ENCODE measurements at places on chromosomes 13 and 19.

DNA sequence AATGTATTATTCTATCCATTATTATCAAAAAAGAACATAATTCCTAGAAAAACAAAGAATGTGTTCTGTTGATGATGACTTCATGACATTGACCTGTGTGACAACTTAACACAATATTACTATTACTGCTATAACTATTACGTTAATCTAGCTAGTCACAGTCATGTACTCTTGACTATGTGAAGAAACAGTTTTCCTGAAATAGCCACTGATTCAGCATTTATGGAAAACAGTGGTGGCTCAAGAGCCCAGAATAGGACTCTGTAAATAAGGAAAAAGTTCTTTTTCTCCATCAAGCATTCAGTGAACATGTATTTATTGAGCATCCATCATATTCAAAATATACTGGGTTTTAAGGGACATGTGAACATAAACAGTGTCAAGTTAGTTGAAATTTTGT is 93.5 kb downstream of the COG6 start:
- no peak for DNase-seq

- DNase-seq, result no peak
Observed at GRCh38 chr19:17159466-17160393, 55.4 kb upstream of the USE1 start.

DNA sequence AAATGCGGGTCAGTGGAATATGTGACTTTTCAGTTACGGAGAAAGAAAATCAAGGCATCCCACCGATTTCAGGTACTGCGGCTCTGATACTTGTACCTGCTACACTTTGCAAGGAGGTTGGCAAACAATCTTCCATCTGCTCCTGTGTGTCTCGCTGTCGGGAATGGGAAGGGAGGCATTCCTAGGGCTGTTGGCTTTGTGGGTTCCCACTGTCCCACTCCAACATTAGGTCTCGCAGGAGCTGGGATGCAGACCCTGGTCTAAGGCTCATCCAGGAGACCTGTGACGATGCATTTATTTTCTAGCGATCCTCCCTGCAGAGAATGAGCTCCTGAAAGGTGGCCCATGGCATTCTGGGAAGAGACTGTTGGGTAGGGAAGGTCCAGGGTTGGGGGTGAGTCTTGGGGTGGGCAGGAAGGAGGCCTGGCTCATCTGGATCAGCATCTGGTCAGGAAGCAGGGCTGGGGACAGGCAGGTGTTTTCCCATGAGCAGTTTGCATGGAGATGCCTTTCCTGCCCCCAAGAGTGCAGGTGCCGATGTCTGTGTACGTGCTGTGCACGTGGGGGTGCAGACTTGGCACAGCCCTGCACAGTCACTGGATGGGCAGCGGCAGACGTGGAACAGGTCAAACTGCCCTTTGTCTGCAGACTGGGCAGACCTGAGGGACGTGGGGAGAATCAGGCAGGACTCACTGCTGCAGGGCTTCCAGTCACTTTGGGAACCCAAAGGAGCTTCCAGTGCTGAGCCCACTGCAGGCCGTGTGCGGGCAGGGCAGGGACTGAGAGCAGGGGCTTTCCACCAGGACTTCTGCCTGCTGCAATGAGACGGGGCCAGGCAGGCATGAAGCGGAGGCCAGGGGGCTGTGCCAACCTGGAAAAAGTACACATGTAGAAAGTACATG is 152.4 kb downstream of the TEX29 start:
- no peak for DNase-seq

DNA sequence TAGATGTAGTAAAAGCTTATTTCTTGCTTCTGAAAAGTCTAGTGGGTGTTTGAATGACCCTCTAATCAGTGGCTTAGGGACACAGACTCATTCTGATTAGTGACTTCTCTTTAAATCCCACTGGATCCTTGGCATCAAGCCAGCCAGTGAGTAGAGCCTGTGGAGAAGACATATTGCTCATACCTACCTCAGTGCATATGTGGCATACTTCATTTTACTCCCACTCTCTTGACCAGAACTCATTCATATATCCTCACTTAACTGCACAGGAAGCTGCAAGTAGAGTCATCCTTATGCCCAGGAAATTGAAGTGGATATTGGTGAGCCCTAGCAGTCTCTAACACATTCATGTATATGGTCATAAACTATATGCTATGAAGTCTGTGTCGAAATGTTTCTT is 148.3 kb downstream of the PDS5B start:
- no peak for DNase-seq

- DNase-seq, result no peak
Observed at GRCh38 chr13:98981369-98982080, 3.7 kb upstream of the DOCK9 start.

DNA sequence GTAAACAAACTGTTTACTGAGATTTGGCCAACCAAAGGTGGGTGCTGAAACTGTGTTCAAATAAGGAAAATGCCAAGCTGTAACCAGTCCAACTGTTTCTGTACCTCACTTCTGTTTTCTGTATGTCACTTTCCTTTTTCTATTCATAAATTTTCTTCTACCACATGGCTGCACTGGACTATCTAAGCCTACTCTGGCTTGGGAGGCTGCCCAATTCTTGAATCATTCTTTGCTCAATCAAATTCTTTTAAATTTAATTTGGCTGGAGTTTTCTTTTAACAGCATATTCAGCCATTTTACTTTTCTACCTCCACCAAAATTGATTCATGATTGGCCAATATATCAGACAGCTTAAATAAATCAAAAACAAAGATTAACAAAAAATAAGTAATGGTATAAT is 1575.5 kb upstream of the SPRY2 start:
- no peak for DNase-seq

DNA sequence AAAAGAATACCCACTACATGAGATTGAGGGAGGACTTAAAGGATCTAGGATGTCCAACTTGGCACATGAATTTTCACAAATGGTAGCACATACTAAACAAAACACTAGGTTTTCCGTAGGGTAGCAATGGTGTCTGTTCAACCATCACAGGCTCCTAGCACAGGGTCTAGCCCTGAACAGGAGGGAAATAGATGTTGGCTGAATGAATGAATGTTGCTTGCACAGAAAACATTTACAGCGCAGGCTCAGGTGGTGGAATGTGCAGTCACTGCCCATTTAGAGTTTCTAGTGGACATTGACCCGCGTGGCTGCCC is 1.9 kb upstream of the MYCBP2 start:
- no peak for DNase-seq

- no peak for DNase-seq
Observed at GRCh38 chr19:28242317-28242927, 970.5 kb downstream of the UQCRFS1 start.

DNA sequence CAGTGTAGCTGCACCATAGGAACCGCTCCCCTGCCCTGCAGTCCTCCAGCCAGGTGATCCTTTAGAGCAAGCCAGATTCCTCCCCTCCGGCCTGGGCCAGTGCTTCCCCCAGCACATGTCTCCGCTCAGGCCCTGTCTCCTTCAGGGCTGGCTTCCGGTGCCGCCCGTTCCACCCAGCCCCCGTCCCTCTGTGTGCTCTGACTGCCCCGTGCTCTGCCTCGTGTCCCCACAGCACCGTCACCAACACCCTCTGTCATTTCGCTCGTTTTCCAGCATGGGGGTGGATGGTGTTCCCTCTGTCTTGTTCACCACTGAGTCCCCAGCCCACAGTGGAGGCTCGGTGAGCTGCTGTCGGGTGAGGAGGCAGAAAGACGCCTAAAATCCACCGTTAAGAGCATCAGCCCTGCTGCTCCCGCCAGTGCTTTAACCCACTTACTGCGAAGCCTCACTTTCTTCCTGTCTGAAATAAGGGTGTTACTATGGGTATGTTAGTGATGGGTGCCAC is 54.5 kb downstream of the TSSK6 start:
- no peak for DNase-seq

GRCh38 chr19:35000647-35001501 is 751 bp downstream of the GRAMD1A start:
- DNase-seq, result no peak

DNA sequence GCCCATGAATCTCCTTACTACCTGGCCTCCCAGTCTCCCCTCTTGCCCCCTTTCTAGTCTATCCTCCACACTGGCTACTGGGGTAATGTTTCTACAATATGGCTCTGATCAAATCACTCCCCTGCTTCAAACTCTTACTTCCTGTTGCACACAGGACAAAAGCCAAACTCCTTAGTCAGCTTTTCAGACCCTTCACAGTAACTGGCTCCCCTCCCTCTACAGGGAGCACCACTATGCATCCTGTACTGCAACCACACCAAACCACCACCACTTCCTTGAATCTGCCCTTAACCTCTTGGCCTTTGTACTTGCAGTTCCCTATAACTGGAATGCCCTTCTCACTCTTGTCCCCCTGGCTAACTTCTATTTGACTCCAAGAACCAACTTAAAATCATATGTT is 32.2 kb downstream of the DEDD2 start:
- no peak for DNase-seq

GRCh38 chr19:16886305-16886880 is 2.4 kb upstream of the F2RL3 start:
- no peak for DNase-seq

GRCh38 chr13:78410847-78411246 is 192.5 kb downstream of the POU4F1 start:
- DNase-seq, result no peak

GRCh38 chr19:36331353-36332228 is 47.4 kb downstream of the ZFP14 start:
- peak; percentile 26 for DNase-seq

- DNase-seq, result no peak
Observed at GRCh38 chr13:96492766-96493165, 402.9 kb downstream of the HS6ST3 start.

GRCh38 chr13:57640607-57641006 is 9.1 kb downstream of the PCDH17 start:
- no peak for DNase-seq

DNA sequence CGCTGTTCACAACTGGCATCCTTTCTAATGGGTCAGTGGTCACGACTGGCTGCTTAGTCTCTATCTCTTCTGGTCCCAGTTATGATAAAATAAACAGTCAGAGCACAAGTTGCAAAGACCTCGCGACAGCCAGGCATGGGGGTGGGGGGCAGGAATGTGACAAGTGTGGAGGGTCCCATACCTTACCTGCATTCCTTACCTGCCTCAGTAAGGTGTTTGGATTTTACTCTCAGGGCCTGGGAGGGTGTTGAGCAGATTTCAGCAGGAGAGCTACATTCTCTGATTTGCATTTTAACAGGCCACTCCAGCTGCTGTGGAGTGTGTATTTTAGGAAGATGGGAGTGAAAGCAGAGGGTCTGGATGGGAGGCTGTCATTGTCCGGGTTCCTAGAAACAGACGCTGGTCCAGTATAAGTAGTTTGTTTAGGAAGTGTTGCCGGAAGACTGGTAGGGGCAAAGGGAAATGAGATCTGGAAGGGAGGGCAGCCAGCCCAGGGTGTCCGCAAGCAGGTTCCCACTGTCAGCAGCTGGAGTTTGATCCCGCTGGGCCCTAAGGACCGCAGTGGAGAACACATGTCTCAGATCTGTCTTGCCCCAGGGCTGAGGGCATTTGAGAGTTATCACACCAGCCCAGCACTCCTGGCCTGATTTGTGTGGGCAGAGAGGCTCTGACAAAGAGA is 920.0 kb downstream of the UQCRFS1 start:
- DNase-seq, result no peak

DNA sequence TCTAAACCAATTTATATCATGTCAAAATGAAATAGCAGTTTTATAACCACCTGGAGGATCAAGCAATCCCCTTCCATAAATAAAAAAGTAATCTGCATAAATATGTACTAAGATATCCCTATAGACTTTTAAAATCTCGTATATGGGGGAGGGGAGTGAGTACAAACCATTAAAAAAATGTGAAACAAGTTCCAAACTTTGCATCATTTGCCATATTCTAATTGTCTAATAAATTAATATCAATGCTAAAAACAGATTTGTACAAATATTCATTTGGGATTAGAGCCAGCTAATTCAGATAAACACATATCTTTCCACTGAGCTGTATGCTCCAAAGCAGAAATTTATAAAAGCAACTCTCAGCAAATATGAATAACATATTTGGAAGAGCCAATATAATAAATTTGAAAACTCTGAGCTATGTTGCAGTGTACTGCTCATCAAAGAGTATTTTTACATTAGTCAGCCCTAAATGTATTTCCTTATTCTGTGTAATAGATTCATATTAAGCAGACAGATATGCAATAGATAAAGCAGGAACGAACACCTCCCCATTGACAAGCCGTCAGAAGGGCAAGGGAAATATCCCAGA is 970.2 kb downstream of the EFNB2 start:
- no peak for DNase-seq

DNA sequence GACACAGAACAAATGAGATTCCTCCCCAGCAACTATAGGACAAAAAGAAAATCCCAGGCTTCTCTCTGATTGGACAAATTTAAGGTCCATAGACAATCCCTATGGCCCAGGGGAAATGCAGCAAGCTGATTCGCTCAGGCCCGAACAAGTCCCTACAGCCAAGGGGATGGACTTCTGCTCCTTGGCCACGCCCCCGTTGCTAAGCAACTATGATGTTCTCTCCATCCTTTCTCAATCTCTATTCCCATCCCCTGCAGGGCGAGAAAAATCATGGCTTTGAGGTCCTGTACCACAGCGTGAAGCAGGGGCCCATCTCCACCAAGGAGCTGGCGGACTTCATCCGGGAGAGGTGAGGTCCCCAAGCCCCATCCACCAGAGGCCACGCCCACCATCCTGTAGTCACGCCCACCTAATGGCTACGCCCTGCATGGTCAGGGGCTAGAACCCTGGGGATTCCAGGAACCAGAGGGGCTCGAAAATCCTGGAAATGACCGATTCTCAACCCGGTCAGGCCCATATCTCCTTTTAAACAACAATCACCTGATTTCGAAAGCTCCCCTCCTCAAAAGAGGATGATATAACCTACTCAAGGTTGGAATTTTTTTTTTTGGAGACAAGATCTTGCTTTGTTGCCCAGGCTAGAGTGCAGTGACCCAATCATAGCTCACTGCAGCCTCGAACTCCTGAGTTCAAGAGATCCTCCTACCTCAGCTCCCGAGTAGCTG is 11.4 kb downstream of the FCHO1 start:
- DNase-seq, result peak; percentile 28

DNA sequence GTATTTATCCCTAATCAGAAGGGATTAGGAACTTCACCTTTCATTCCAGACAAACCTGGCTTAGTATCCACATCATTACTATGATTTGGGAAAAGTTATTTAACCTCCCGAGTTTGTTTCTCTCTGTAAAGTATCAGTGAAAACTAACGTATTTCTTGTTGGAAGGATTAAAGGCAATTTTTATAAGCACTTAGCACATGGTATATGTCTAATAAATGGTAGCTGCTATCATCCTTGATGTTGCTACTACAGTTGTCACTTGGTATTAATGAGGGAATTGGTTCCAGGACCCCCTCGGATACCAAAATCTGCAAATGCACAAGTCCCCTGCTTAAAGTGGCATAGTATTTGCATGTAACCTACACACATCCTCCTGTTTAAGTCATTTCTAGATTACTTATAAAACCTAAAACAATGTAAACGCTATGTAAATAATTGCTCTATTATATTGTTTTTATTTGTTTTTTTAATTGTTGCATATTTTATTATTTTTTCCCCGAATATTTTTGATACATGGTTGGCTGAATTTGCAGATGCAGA is 42.7 kb upstream of the FAM124A start:
- DNase-seq, result no peak

- no peak for DNase-seq
Observed at GRCh38 chr19:18879579-18880373, 16.2 kb downstream of the CERS1 start.

Data from NCI-H446 treated with DMSO at 0.1 percent for 48 hours (cell line).